ENCODE measurements at places on chromosomes 4 and X. TPM values are rescaled to one million over a fixed set of nuclear protein-coding genes. Genes with fewer than 3 reads are reported as not detected.

Gene DDX53
- not detected for total RNA-seq

Gene GRPR
- total RNA-seq = 0.22 TPM

Gene PLXNB3
- not detected for total RNA-seq

Gene ALB
- 0.47 TPM for total RNA-seq

Gene CITED1
- total RNA-seq = 0.52 TPM

Gene F8A2
- total RNA-seq = not detected

Gene MAOA
- not detected for total RNA-seq

Gene SAGE1
- not detected for total RNA-seq

Gene ASB12
- total RNA-seq = not detected

Gene CNGA1
- total RNA-seq = not detected

Gene PSAPL1
- not detected for total RNA-seq

Gene SYN1
- 0.27 TPM for total RNA-seq

DNA sequence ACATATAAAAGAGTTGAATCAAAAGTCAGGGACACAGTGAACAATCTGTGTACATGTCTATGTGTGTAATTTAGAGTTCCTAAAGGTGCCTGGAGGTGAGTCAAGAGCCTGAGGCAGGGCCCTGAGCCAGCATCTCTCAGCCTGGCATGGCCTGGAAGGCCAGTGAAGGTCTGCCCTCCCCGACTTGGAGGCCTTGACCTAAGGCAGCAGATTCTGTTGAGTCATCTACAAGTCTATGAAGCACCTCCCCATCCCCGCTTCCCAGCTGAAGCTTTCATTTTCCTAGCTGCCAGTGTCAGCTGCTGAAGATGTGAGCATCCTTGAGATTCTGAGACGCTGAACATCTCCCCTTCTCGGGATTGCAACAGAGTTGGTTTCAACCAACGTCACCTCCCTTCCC is 583.9 kb downstream of the BCOR start:
- no peaks in the 10 kb centered on the region for H3K27me3 ChIP-seq
- H3K4me3 ChIP-seq = no peak overlapping the region
- no peak overlapping the region for H3K27ac ChIP-seq
- no peak for DNase-seq

- no peak overlapping the region for H3K27ac ChIP-seq
- H3K36me3 ChIP-seq = no peaks in the 10 kb centered on the region
- DNase-seq = no peak
- no peaks in the 10 kb centered on the region for H3K4me1 ChIP-seq
- peaks cover 4% of the 10 kb centered on the region for H3K27me3 ChIP-seq
Measured at GRCh38 chrX:131187206-131187605, 101.9 kb downstream of the IGSF1 start.

GRCh38 chrX:103063918-103064434 is at the start of gene BEX1:
Gene BEX1, minus strand, starts transcription at chrX:103064171. Its CDS starts 897 bp downstream, at chrX:103063274.
- H3K4me1 ChIP-seq = no peaks in the 10 kb centered on the region
- DNase-seq = no peak
- no peak within 1 kb of the TSS for H3K4me3 ChIP-seq
- H3K36me3 ChIP-seq = no peaks in the 10 kb centered on the region
- no peak within 1 kb of the TSS for H3K27ac ChIP-seq

- peaks cover 20% of the 10 kb centered on the region for H3K27me3 ChIP-seq
- H3K36me3 ChIP-seq = no peaks in the 10 kb centered on the region
- H3K27ac ChIP-seq = no peak overlapping the region
Measured at GRCh38 chr4:56535915-56536314, 30.3 kb downstream of the ARL9 start.

- no peak for DNase-seq
- H3K4me3 ChIP-seq = no peak overlapping the region
- H3K27me3 ChIP-seq = no peaks in the 10 kb centered on the region
- H3K27ac ChIP-seq = no peak overlapping the region
- H3K4me1 ChIP-seq = no peaks in the 10 kb centered on the region
- H3K36me3 ChIP-seq = no peaks in the 10 kb centered on the region
Measured at GRCh38 chr4:85701861-85702321, 226.9 kb downstream of the ARHGAP24 start.

GRCh38 chrX:132171478-132171877 is 43.7 kb upstream of the FRMD7 start:
- no peak overlapping the region for H3K4me3 ChIP-seq
- no peaks in the 10 kb centered on the region for H3K4me1 ChIP-seq
- H3K27ac ChIP-seq = no peak overlapping the region
- no peak for DNase-seq

DNA sequence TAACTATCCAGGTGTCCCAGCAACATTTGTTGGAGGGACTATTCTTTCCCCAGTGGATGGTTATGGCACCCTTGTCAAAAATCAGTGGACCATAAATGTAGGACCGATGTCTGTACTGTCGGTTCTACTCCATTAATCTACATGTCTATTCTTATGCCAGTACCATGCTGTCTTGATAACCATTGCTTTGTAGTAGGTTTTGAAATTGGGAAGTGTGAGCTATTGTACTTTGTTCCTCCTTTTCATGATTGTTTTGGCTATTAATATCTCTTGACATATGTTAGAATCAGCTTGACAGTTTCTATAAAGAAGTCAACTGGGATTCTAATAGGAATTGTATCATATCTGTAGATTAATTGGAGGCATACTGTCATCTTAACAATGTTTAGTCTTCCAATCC is 112.7 kb downstream of the HNRNPD start:
- DNase-seq = no peak
- no peak overlapping the region for H3K4me3 ChIP-seq
- no peaks in the 10 kb centered on the region for H3K4me1 ChIP-seq
- no peaks in the 10 kb centered on the region for H3K36me3 ChIP-seq

DNA sequence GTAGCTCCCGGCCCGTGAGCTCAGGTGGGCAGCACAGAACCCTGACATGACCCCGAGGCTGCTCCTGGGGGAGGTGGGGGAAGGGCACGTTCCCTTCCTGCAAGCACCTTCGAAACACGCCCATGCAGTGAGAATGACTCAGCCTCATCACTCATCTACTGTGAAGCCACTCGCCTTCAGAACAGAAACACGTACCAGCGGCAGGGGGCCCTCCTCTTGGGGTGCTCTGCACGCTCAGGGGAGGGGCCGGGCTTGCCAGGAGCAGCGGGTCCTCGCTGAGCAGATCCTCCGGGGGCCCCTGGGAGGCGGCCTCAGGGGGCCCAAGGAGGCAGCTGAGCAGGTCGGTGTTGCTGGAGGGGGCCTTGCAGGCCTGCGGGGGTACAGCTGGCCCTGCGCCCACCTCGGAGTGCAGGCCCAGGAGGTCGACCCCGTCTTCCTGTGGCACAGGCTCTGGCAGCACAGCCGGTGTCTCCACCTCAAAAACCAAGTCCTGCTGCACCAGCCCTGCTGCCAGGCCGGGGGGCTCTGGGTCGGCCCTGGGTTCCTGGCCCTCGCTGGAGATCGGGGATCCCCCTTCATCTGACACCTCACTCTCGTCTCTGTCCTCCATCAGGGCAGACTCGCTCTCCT is 40.9 kb upstream of the CPLX1 start:
- no peak overlapping the region for H3K4me3 ChIP-seq
- H3K36me3 ChIP-seq = peaks cover 80% of the 10 kb centered on the region
- DNase-seq = no peak
- H3K27ac ChIP-seq = no peak overlapping the region
- no peaks in the 10 kb centered on the region for H3K27me3 ChIP-seq

GRCh38 chrX:132594129-132594528 is 105.3 kb upstream of the MBNL3 start:
- H3K36me3 ChIP-seq = no peaks in the 10 kb centered on the region
- H3K27me3 ChIP-seq = no peaks in the 10 kb centered on the region
- H3K27ac ChIP-seq = no peak overlapping the region
- no peaks in the 10 kb centered on the region for H3K4me1 ChIP-seq
- H3K4me3 ChIP-seq = no peak overlapping the region
- DNase-seq = no peak

DNA sequence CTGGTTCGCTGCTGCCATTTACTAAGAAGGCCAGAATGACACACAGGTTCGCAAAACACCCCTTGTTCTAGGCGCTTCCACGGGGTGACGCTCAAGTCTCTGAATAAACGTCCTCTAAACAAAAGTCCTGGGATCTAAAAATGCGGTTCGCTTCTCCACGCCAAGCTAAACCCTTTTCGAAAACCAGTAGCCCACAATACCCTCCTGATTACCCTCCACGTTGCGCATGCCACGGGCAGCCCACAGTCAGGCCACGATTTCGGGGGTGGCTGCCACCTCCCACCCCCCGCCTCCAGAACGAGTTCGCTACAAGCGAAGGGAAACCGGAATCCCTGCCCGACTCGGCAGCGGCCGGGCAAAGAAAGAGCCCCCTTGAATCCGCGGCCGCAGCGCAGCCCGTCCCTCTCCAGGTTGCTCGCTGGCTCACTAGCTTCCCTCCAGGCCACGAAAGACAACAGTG is 423 bp downstream of the RPL39 start:
- peak overlapping the region; percentile 91 for H3K27ac ChIP-seq
- DNase-seq = peak; percentile 11
- peaks cover 32% of the 10 kb centered on the region for H3K36me3 ChIP-seq
- peak overlapping the region; percentile 98 for H3K4me3 ChIP-seq
